ENCODE measurements at places on chromosomes 6 and 20. TPM values are rescaled to one million over a fixed set of nuclear protein-coding genes. Genes with fewer than 3 reads are reported as not detected.

Gene ERVFRD-1
- not detected for total RNA-seq

Gene EPB41L1
- 2.2 TPM for total RNA-seq

Gene HTR1E
- total RNA-seq: not detected

Gene LTA
- total RNA-seq: 724 TPM

Gene CNKSR3
- 0.34 TPM for total RNA-seq

Gene KCNK15
- total RNA-seq: 0.29 TPM

Gene C6orf58
- total RNA-seq: not detected

GRCh38 chr6:34393191-34393965 is 909 bp upstream of the NUDT3 start:
- no peaks in the 10 kb centered on the region for H3K27me3 ChIP-seq
- peak overlapping the region; percentile 93 for H3K27ac ChIP-seq
- H3K4me3 ChIP-seq: no peak overlapping the region
- peaks cover 2% of the 10 kb centered on the region for H3K36me3 ChIP-seq

- H3K4me1 ChIP-seq: no peaks in the 10 kb centered on the region
- no peak for DNase-seq
- H3K27me3 ChIP-seq: no peaks in the 10 kb centered on the region
These were observed 29.4 kb downstream of the TIAM2 start for GRCh38 chr6:155024391-155025027.

- H3K36me3 ChIP-seq: no peaks in the 10 kb centered on the region
- peaks cover 7% of the 10 kb centered on the region for H3K27me3 ChIP-seq
- no peak for DNase-seq
- no peak overlapping the region for H3K27ac ChIP-seq
These were observed 59.0 kb upstream of the AFDN start for GRCh38 chr6:167767715-167768107.

- no peak overlapping the region for H3K27ac ChIP-seq
- no peaks in the 10 kb centered on the region for H3K4me1 ChIP-seq
- H3K27me3 ChIP-seq: peaks cover 7% of the 10 kb centered on the region
These were observed 203.4 kb downstream of the TTLL2 start for GRCh38 chr6:167528239-167528638.

DNA sequence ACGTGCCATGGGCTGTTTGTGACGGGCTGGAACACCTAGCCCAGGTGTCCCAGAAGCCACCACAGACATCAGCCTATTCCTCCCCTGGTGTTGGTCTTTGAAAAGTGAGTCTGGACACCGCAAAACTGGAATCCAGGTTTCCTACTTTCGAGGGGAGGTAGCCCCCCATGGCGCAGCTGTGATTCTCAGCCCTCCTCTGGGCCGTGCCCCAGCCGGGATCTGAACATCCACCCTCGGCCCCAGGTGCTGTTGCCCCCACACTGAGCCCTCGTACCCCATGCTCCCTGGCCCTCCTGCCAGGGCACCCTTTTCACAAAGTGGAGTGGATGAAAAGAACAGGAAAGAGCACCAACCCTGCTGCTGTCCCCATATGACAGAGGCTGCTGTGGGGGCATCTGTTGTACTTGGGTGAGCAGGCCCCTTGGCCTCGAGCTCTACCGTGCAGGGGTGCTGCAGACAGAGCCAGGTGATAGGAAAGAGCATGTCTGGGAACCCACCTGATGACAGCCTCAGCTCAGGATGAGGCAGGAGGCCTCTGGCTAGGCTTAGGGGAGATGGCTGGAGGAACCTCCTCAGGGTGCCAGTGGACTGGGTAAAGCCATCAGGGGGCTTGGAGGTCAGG is 18.8 kb upstream of the MAS1L start:
- no peaks in the 10 kb centered on the region for H3K4me1 ChIP-seq
- no peak for DNase-seq
- H3K27me3 ChIP-seq: peaks cover 7% of the 10 kb centered on the region
- no peak overlapping the region for H3K27ac ChIP-seq

DNA sequence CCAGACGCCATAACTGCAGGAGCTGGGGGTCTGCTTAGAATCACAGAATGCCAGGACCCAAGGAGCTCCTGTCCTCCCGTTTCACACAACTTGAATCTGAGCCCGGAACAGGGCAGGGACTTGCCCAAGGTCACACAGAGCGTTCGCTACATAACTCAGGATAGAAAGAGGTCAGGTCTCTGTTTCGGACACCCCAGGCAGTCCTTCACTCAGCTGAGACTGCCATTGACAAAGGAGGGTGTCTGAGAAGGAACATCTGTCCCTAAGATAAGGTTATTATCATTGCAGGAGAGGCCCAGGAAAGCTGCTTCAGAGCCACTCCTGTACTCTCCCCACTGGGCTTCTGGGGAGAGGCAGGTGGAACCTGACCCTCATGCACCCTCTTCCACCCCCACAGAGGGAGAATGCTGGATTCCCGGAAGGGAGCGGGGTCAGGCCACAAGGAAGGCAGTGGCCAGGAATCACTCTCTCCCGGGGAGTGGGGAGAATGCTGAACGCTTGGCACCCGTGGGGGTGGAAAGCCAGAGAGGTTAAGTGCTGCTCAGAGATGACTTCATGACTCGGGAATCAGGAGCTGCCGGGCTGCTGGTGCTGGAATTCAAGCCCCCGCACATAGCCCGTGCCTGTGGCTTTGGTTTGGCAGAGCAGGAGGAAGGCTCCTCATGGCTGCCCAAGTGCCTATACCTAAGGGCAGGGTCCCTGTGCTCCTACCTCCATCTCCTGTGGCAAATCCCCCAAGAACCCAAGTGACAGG is 10.7 kb downstream of the SDC4 start:
- H3K4me3 ChIP-seq: no peak overlapping the region
- peaks cover 1% of the 10 kb centered on the region for H3K4me1 ChIP-seq
- no peaks in the 10 kb centered on the region for H3K27me3 ChIP-seq
- H3K27ac ChIP-seq: no peak overlapping the region

Measured in activated CD8-positive, alpha-beta T cell treated with anti-CD3 and anti-CD28 coated beads for 36 hours (primary cell).